ENCODE measurements at places on chromosomes 16 and 17.

DNA sequence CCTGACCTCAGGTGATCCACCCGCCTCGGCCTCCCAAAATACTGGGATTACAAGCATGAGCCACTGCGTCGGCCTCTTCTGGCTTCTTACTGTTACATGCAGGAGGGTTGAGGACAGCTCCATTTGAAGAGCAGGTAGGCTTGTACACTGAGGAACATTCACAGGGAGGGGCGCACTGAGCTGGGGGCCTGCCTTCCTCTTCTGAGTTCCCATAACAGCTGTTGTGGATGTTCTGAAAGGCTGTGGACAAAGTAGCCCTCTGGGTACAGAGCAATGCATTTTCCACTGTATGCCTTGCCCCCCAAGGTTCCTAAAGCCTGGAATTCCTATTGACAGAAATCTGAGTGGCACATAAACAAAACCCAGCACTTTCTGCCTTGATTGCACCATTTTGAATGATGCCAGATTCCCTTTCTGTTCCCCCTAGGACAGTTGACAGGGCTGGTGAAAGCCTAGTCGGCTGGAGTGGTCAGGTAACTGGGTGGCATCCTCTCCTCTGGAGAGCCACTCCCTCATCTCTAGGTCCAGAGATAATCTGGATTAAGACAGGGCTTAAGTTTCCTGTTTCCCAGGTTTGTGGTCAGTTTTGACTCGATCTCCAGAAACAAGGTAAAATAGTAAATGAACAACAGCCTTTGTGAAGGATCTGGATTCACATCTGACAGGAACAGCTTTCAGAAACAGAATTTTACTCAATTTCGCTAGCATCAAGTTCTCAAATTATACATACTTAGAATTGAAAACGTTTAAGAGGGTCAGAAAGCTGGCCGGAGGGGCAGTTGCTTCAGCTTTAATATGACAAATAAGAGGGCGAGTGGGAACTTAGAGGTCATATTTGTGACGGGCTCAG lies 1.3 kb upstream of the CDK5R1 start:
- no peak for DNase-seq

DNA sequence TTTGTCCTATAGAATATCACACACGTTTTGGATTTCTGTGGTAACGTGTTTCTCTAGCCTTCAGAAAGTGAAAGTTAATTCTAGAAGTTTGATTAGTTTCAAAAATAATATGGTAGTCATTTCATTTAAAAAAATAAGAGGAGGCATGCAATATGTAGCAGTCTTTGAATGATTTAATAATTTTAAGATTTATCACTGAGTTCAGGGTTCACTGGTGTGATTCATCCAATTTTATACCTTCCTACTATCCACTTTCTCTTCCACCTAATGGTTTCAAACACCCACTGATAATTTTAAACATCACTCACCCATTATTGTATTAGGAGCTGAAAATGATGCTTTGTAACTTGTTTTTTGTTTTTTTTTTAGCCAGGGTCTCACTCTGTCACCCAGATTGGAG lies 42.3 kb downstream of the CMC2 start:
- no peak for DNase-seq

GRCh38 chr16:29816694-29817441 lies 916 bp downstream of the PAGR1 start:
- peak; percentile 67 for DNase-seq

DNA sequence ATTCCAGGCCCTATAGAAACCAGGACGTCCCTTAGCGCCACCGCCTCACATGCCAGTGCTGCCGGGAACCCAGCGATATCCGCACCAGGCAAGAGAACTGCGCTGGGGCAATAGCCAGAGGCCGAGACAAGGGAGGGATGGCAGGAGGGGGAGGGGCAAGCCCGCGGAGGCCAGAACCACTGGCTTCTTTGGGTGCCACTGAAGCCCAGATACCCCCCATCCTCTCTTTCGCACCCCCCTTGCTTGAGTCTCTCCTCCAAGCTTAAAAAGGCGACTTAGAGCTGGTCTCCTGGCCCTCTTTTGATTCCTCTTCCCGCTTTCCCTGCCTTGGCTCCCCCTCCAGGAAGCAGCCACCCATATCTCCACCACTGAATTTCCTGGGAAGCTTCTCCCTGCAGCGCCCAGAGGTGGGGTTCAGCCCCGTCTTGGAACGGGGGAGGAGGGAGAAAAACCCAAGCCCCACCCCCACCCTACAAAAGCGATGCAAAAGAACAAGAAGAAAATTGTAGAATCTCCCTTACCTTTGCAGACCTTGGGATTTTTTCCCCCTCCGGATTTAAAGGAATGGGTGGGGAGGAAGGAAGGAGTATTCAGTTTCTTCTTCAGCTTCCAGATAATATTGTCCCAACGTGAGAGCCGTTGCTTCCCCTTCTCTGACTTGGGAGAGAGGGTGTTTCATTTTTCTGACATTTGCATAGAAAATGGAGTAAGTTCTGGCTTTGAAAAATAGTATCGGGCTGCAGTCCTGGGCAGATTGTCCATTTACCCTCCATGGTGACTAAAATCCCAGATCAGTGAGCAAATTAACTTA lies 622 bp downstream of the HOXB6 start:
- DNase-seq, result no peak

GRCh38 chr16:85171759-85172454 lies 59.6 kb upstream of the CIBAR2 start:
- no peak for DNase-seq

GRCh38 chr17:30376621-30377452 lies 1.9 kb upstream of the CPD start:
- DNase-seq, result peak; percentile 40

DNA sequence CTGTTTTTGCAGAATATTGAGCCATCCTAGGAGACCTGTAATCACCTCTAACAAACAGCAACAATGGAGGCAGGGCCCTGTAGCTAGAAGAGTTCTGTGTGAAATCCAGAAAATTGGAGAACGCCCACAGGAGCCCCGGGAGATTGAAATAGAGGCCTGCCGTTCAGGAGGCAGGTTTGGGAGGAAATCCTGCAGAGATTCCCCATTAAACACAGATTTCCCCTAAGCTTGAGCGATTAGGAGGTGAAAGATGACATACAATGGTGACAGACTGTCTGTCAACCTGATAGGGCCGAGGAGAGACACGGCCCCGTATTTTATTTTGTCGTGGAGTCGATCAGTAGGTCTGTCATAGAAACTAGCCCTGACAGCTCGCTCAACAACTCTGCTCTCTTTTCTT lies 18.2 kb downstream of the CDK5RAP3 start:
- no peak for DNase-seq

DNA sequence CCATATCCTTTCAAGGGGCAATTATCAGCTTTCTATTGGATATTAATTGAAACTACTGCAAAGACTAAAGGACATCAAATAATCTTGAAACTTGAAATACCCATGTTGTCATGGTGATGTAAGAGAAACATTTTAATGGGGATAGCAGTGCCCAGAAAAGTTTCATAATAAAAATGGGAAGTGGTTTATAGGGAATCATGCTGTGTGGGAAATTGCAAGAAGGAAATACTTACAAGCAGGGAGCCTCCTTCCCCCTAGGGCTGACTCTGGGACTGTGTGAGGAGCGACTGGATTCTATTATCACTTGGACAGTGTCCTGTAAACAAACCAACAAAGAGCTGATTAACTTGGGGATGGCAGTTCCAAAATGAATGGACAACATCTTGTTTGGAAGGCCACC lies 1393.1 kb upstream of the GOT2 start:
- DNase-seq, result no peak

- DNase-seq, result no peak
These were observed 7.6 kb downstream of the PSME3IP1 start for GRCh38 chr16:57178196-57178595.

- no peak for DNase-seq
These were observed 168.6 kb upstream of the HS3ST4 start for GRCh38 chr16:25523183-25523582.

DNA sequence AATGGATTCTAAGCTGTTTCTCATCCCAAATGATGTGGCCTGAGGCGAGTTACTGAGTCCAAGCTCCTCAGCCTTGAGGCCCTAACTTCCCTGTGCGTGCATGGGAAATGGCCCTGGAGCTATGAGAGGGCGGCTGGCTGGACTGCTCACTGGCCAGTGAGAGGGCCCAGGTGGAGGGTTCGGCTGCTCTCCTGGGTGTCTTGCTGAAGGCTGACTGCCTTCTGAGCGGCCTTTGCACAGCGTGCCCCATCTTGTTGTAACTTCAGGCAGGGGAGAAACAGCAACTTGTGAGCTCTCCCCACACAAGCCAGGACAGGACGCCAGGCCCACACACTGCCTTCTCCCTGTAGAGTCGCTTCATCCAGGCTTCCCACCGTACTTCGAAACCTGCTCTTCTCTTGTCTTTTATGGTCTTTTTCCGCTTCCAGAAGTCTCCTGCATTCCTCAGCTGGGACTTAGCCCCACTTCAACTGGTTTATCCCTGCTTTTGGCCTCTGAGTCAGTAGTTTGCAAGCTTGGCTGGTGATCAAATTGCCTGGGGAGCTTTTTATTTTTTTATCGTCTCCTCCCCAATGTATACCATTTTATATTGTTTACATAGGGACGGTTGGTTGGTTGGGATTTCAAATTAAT lies 13.3 kb downstream of the CDH3 start:
- no peak for DNase-seq

GRCh38 chr17:8237175-8237574 lies 10.7 kb downstream of the CTC1 start:
- DNase-seq, result no peak

DNA sequence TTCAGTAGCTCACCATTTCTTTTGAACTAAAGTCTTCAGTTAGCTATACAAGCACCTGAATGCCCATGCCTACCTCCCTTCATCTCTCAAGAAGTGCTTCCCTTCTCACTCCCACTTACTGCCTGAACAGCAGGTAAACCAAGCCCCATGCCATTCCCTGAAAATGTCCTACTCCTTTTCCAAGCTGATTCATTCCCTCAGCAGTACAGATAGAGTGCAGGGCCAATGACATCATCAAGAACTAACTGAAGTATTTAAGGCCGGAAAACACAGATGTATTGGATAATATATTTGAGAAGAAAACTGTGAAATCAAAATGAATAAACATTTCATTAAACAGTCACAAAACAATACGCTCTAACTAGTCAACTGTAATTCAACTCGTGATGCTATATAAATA lies 478.8 kb upstream of the CDH11 start:
- DNase-seq, result no peak

- DNase-seq, result no peak
These were observed 20.9 kb upstream of the CD300E start for GRCh38 chr17:74644419-74644818.

DNA sequence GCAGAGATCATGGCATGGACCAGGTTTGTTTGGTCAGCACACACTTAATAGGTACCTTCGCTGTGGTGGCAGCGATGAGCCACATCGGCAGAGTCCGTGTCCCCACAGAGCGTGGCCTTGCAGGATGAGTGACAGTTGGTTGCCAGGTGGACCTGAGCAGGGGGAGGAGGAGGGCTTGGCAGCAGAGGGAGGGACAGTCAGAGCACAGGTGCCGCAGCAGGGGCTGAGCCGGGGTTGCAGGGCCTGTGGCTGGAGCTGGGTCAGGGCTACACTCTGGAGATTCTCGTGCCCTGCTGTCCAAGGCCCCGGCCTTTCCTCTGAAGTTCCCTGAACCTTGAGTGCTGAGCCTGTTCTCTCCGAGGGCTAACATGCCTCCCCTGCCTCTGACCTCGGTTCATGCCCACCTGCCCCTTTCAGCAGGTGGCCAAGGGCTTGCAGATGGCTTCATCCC lies 24.8 kb downstream of the POLR3E start:
- DNase-seq, result no peak

- DNase-seq, result no peak
These were observed 26.8 kb upstream of the AXIN2 start for GRCh38 chr17:65588181-65588808.

DNA sequence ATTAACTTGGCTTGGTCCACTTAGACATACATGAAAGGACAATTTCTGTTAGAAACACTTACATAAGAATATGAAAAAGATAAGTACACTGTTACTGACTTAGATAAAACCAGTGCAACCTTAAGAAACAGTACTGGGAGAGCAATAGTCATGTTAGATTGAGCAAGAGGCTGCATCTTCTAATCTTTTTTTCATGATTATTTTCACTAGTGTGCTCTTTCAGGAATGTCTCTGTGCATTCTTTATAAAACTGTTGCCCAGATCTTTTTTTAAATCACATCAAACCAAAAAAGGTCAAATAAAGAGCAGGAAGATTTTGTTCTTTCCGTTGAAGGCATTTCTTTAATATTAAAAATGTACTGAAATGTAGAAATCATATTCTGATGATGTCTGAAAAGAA lies 100.7 kb upstream of the AXIN2 start:
- DNase-seq, result no peak

DNA sequence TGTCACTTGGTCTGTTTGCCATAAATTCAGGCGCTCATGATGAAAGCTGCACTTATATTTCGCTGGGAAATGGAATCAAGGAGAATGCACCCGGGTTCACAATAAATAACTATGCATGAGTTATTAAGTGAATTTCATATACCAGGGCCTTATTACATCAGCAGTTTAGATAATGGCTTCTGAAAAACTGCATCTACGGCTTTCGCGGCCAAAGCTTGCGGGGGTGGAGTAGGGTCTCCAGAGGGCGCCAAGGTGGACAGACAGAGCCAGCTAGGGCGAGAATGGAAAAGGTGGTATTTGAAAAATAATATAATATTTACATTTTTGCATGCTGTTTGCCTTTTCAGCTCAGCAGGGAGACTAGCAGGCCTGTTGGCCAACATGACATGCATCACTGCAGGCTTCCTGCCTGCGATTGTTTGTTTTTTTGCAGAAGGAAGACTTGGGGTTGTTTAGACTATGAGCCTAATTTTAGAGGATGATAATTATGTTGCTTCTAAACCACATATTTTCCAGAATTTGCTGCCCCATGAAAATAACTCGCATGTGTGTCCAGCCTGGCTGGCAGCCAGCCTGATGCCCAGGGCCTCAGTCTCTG lies 173.8 kb upstream of the IRX3 start:
- DNase-seq, result no peak

DNA sequence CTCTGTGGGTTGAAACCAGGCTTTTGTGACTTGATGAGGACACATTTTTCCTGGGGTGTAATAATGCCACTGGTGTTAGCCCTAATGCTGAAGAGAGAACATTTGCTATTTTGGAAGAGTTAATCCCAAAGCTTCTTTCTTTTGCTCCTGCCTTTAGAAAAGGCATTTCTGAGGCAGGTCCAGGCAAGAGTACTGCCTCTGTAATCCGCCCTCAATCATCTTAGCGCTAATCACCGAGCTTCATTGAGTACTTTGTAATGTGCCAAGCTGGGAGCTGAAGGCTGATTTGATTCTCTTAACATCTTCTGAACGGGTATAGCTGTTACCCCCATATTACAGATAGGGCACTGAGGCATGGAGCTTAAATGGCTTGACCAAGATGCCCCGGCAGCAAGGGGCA lies 60.3 kb downstream of the AKAP1 start:
- no peak for DNase-seq

- no peak for DNase-seq
These were observed 213.9 kb downstream of the MRTFB start for GRCh38 chr16:14284930-14285512.

Data from GM13976 (cell line).